Upper lobe of right lung (tissue), 1 donor: ENCODE measurements at places on chromosomes 1 and 21. TPM values are rescaled to one million over a fixed set of nuclear protein-coding genes. Genes with fewer than 3 reads are reported as not detected.

DNA sequence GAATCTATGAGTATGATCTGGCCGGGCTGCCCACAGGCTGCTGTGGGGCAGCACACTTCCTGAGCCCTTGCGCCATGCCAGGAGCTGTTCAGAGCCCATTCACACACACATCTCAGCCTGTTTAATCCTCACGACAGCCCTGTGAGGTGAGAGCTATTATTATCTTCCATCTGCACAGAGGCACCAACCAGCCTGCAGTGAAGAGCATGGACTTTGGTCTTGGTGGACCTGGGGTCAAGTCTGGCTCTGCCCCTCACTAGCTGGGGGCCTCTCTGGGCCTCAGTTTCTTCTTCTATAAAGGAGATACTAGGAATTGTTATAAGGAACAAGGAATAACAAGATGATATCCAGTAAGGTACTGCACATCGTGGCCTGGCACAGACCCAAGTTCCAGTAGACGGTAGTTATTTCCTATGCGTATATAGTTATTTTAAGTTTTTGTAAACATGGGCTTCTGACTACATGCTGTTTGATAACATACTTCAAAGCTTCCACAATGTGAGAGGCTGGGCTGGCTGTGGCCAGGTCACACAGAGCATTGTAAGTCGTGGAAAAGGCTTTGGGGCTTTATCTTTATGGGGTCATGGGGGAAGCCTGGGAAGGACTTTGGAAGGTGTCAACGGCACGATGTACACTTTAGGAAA, 3.4 kb upstream of the PADI2 start:
- H3K27ac ChIP-seq: no peak overlapping the region
- H3K36me3 ChIP-seq: no peaks in the 10 kb centered on the region
- H3K27me3 ChIP-seq: peaks cover 19% of the 10 kb centered on the region
- peaks cover 23% of the 10 kb centered on the region for H3K4me1 ChIP-seq
- H3K4me3 ChIP-seq: no peak overlapping the region
- no peak for DNase-seq

DNA sequence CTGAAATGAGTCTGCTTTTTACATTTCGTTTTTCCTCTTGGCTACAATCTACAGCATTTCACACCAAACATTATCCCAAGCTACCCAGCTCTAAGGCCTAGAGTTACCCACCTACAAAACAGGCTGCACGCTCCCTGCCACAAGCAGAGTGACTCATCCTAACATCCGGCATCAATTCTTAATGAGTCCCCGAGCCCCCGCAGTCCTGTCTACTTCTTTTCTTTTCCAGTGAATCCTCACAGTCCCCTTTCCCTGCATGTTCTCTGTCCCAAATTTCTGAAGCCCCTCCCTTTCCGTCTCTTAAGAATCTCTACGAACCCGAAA, 650 bp downstream of the PCNX2 start:
- peaks cover 5% of the 10 kb centered on the region for H3K4me1 ChIP-seq
- peak overlapping the region; percentile 59 for H3K4me3 ChIP-seq
- no peak for DNase-seq

GRCh38 chr1:94002046-94002787, 93.0 kb upstream of the GCLM start:
- H3K27me3 ChIP-seq: no peaks in the 10 kb centered on the region
- no peak overlapping the region for H3K27ac ChIP-seq
- no peak for DNase-seq
- H3K4me1 ChIP-seq: no peaks in the 10 kb centered on the region

GRCh38 chr1:168821434-168821833, 92.4 kb upstream of the DPT start:
- H3K4me3 ChIP-seq: no peak overlapping the region
- no peaks in the 10 kb centered on the region for H3K4me1 ChIP-seq
- H3K36me3 ChIP-seq: no peaks in the 10 kb centered on the region
- no peak overlapping the region for H3K27ac ChIP-seq
- no peaks in the 10 kb centered on the region for H3K27me3 ChIP-seq

- no peak overlapping the region for H3K4me3 ChIP-seq
- H3K4me1 ChIP-seq: no peaks in the 10 kb centered on the region
- H3K27ac ChIP-seq: no peak overlapping the region
- H3K36me3 ChIP-seq: no peaks in the 10 kb centered on the region
- H3K27me3 ChIP-seq: no peaks in the 10 kb centered on the region
Observed at GRCh38 chr1:36497207-36497606, 14.5 kb upstream of the CSF3R start.

- no peaks in the 10 kb centered on the region for H3K36me3 ChIP-seq
- DNase-seq: no peak
Observed at GRCh38 chr1:41450747-41451285, 33.7 kb downstream of the EDN2 start.

- H3K36me3 ChIP-seq: no peaks in the 10 kb centered on the region
- no peaks in the 10 kb centered on the region for H3K27me3 ChIP-seq
- no peak for DNase-seq
- H3K4me3 ChIP-seq: no peak overlapping the region
Observed at GRCh38 chr21:24023936-24024335, 1583.3 kb downstream of the MRPL39 start.

- H3K4me3 ChIP-seq: no peak overlapping the region
- peaks cover 20% of the 10 kb centered on the region for H3K36me3 ChIP-seq
- peaks cover 11% of the 10 kb centered on the region for H3K4me1 ChIP-seq
- no peak for DNase-seq
- no peak overlapping the region for H3K27ac ChIP-seq
Observed at GRCh38 chr1:154574716-154575115, 7.1 kb downstream of the CHRNB2 start.

Gene COL16A1
- 28.9 TPM for total RNA-seq

Gene MTARC2
- 58.6 TPM for total RNA-seq

Gene ASTN1
- total RNA-seq: 0.20 TPM

Gene TMEM125
- 188 TPM for total RNA-seq

Gene TRIM67
- total RNA-seq: not detected

Gene DNASE2B
- 21.7 TPM for total RNA-seq

Gene SMPDL3B
- total RNA-seq: 29.1 TPM
